Endothelial cell (in vitro differentiated cells): ENCODE measurements at places on chromosomes 16 and 17.

DNA sequence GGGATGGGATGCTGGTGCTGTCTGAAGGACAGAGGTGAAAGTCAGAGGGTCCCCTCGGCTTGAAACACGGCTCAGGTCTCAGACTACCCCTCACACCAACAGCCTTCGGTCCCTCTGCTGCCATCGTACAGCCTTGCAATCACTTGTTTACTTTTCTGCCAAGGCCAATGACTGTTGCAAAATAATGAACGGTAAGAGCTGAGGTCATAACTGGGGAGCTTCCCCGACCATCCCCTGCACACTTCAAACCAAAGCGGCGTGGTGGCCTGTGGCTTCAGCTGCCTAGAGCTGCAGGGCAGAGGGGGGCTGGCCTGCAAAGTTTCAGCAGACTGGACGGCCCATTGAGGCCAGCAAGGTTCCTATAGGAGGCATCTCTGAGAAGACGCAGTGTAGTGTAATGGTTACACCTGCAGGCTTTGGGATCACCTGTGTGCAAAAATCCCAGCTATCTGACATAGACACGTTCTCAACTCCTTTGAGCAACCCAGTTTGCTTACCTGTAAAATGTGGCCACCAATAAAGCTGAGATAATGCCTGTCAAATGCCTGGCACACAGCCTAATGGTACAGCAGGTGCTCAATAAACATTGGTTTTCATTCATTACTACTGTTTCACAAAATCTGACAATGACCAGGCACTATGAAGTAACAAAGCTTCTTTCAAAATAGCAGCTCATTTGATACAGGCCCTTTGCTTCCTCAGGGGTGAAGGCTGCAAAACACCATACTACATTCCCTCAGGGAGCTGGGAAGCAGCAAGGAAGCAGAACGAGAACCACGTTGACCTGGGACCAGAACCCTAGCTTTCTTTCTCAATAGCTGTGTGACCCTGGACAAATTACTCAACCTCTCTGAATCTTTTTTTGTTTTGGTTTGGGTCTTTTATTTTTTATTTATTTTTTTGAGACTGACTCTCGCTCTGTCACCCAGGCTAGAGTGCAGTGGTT is 5.0 kb downstream of the PAM16 start:
- DNase-seq, result no peak

- no peak for DNase-seq
These were observed 3.4 kb upstream of the PRSS8 start for GRCh38 chr16:31138621-31139578.

- no peak for DNase-seq
These were observed 2.4 kb downstream of the PGAP6 start for GRCh38 chr16:379183-379960.

DNA sequence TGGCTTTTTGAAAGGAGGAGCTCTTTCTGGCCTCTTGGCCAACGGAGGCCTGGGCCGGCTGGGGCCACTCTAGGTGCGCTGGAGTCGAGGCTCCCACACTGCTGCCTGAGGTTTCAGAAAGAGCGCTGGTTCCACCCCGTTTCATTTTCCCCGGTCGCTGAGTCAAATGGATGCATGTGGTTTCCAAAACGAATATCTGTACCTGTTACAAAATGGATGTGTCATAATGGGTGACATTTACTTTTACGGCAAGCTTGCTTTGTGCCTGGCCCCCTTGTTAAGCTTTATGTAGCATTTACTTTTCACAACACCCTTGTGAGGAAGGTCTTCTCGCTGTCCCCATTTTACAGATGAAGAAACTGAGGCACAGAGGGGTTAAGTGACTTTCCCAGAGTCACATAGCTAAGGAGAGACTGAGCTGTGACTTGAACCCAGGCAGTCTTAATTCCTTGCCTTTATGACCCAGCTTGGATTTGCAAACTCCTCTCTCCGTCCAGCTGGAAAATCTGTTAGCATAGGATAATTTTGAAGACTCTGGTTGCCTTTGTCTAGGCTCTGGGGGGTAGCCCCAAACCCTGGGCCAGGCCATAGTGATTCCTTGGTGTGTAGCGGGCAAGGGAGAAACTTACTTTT is 10.6 kb downstream of the KSR1 start:
- DNase-seq, result peak; percentile 28

DNA sequence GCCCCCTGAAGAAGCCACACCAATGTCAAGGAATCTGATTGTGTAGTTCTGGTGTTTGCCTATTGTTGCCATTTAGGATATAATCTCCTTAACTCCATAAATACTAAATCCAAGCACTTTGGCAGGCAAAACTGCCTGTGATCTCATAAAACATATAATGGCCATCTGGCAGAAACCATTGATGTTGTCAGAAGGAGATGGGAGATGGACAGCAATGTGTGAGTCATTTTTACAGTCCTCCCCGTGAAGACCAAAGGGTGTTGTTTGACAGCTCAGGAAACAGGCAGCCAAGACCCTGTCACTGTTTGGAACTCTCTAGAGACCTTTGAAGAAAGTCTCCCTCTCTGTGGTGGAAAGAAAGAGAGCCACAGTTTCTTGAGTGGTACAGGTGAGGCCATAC is 454.1 kb downstream of the HS3ST3B1 start:
- DNase-seq, result no peak

DNA sequence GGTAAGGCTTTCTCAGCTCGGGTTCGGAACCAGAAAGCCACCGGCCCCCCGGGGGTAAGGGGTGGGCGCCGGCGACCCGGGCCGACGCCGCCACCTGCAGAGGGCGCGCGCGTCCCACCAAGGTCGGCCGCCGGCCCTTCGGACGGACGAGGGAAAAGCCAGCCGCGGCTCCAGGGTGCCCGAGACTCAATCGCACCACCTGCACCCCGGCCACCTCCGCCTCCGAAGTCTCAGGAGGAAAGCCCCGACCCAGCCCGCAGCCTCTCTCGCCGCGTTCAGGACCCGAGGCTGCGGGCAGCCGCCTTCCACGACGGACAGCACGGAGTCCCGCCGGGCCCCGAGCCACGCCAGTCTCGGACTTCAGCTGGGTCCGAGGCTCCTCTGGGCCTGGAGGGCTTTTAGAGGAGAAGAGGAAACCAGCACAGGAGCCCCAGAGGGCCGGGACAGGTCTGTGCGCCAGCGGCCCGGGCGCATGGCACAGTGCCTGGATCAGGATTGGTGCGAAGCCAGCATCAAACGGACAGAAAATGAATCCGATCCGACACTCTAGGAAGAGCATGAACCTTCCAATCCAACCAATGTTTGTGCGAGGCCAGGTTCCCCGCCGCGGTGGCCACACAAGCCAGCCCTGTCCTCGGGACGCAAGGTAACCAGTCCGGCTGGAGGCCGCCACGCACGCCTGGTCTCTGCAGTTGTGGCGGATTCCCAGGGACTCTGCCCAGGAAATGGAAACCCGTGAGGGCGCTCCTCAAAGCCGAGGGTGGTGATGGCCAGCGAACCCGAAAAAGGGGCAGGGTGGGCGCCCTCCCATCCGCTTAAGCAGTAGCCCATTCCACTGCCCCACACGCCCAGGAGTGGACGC is 6.7 kb downstream of the CBX8 start:
- peak; percentile 66 for DNase-seq

- DNase-seq, result no peak
These were observed 10.5 kb downstream of the PDILT start for GRCh38 chr16:20393801-20394577.

DNA sequence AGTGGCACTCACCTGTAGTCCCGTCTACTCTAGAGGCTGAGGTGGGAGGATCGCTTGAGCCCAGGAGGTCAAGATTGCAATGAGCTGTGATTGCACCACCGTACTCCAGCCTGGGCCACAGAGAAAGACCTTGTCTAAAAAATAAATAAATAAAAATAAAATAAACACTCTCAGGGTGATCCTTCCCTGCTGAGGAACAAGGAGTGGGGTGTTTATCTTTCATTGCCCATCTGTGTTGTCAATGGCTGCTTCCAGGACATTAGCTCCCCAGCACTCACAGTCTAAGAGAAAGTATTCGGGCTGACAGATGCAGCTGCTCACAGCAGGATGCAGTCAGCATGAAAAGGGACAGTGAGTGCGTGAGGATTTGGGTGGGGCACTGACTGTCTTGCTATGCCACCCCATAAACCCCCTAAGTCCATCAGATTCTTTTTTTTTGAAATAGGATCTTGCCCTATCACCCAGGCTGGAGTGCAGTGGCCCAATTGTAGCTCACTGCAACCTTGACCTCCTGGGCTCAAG is 31.3 kb upstream of the RBBP6 start:
- no peak for DNase-seq

DNA sequence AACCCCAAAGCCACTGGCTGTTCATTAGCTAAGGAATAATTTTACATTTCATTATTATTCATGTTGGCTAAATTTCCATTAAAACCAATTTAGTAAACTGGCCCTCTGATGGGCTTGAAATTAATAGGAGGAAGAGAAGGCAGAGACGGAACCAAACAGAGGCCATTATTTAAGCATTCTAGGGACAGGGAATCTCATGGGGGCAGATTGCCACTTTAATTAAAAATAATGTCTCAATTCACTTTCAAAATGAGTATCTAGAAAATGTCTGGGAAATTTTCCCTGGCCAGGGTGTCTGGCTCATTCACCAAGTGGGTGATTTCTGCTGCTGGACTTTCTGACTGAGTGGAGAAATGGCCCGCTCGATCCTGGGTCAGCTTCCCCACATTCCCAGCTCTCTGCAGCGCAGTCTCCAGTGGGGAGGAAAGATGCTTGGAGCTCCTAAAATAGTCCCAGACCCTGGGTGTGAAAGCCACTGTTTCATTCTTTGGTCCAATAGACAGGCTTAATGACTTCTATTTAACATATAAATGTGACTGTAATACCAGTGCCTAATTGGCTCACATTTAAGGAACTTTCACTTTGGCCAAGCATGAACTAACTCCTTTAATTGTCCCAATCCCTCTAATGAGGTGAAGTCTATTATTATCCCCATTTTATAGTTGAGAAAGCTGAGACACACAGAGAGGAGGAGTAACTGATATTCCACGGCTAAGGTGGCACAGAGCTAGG is 64.3 kb downstream of the IRX6 start:
- DNase-seq, result no peak

DNA sequence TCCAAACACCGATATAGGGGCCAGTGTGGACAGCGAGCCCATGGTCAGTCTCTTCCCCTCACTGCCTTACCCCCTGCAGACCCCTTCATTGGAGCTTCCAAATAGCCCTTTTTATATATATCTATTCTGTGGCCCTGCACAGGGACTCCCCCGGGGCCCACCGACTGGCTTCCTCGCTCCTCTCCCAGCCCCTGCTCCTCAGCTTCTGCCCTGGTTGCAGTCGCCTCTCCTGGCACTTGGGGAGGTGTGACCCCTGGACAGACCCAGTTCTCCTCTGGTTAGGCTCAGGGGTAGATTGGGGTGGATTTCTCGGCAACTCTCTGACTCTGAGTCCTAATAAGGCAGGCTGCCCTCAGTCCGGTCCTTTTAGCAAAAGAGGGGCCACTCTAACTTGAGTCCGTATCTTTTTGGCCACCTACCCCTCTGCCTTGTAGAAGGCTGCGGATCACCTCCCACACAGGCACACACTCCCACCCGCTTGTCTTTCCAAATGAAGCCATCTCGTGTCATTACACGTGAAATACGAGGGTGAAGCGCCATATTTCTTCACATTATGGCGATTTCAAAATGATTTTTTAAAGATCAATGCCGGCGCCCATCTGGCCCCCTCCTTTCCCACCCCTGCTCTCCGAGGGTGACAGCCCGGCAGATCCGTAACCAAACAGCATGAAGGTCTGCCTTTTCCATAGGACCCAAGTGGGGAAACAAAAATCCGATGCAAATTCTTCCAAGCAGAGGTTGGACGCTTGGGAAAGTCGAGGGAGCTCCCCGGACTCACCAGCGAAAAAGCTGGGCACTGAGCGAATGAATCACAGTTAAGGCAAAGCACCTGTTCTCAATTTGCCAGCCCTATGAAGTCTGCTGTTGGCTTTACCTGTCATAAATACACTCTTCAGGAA is 1.7 kb upstream of the HOXB9 start:
- DNase-seq, result no peak

- no peak for DNase-seq
These were observed 225.3 kb upstream of the TBX2 start for GRCh38 chr17:61174310-61174709.

DNA sequence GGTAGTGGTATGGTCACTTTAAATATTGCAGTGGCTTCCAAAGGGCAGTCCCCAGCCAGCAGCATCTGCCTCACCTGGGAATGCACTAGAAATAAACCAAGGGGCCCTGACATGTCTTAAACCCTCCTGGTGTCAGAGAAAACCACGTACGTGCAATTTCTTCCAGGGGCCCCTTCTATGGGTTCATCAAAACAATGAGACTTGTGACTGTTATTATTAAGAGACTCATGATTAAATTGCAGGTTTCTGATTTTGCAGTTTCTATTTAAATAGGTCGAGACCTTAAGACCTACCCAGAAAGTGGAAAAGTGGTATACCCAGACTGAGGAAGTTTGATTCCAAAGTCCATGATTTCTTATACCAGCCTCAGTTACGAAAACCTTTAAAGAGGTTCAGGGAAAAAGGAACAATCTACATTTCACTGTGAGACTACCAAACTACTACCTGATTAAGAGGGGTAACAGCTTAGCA is 746 bp upstream of the POLG2 start:
- no peak for DNase-seq

DNA sequence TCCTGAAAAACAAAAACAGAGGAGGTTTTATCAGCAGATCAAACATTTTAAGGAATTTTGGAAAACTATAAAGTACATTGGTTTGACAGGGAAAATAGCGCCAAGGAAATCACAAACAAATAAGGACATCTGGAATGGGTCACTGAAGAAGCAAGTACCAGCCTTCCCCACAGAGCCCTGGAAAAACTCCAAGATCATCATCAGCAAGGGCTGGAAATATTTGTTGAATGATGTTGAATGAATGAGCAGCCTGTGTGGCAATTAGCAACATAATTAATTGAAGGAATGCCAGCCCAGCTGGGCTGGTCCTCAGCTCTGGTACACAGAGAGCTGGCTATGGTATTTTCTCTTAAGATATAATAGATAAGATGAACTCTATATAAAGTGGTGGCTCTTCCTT is 290.4 kb downstream of the HS3ST3A1 start:
- no peak for DNase-seq

DNA sequence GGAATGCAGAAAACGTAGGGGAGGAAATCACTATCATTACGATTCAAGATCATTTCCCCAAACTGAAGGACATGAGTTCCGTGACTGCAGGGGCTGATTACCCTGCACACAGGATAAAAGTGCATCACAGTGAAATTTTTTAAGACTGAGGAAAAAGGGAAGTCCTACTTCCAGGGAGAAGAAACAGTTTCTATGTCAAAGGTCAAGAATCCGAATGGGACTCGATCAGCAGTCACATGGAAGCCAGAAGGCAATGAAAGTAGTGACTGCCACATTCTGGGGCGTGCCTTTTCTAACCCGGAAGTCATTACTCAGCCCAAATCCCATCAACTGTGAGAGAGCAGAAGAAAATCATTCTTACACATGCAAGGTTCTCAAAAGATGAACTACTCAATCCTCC is 12.1 kb downstream of the ZZEF1 start:
- no peak for DNase-seq

- DNase-seq, result no peak
These were observed 42.8 kb downstream of the MEAK7 start for GRCh38 chr16:84461413-84462295.

- no peak for DNase-seq
These were observed 15.1 kb upstream of the ZFHX3 start for GRCh38 chr16:73062743-73063733.
